Sciatic nerve (tissue), 2 donors: ENCODE measurements at places on chromosomes 4 and X. TPM values are rescaled to one million over a fixed set of nuclear protein-coding genes. Genes with fewer than 3 reads are reported as not detected.

The ABLIM2 gene
- total RNA-seq: 44.4 TPM

The HMGN5 gene
- total RNA-seq: 9.5 TPM

The DUX4 gene
- total RNA-seq: not detected

The SASH3 gene
- 8.6 TPM for total RNA-seq

The F11 gene
- not detected for total RNA-seq

The RAB39B gene
- total RNA-seq: 0.58 TPM

The VSIG1 gene
- total RNA-seq: 0.36 TPM
